Stimulated activated CD8-positive, alpha-beta memory T cell treated with anti-CD3 and anti-CD28 coated beads, Interleukin-7, amount 100 ng/mL, for 1 hour (primary cell): ENCODE measurements at places on chromosomes 12 and 14.
A peak's percentile ranks its signal among the peaks of the same experiment; 100 is the strongest.

DNA sequence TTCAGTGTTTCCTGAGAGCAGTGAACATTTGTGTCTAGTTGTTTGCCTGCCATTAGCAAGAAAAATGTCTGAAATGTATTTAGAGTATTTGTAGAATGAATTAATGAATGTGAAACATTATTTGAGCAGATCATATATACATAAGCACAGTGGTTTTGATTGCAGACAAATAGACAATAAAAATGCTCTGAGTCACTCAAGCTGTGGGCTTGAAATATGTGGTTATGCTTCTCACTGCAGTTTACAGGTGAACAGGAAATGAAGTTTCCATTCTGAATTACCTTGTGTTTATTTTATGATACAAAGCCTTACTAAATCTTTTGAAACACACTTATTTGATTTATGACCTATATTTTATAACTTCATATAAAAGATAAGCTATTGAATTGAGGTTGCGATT lies 827.7 kb downstream of the TMTC2 start:
- no peak for DNase-seq

- DNase-seq, result no peak
These were observed 33.2 kb upstream of the HELB start for GRCh38 chr12:66269142-66269541.

DNA sequence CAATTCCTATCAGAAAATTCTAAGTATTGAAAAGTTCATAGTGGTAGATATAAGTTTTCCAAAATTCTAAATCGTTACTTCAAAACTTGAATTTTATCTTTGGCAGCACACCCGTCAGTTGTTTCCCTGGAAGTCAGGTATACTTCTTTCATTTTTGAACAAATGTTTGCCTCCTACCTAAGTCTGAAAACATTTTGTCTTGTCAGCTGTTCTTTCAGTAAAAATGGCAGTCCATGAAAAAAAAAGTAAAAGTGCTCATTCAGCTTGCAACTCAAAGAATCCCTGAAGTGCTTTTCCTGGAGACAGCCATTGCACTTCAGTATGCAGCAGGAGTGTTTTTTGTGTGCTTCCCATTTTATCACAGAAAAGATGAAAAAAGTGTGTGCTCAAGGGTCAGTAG lies 130.1 kb upstream of the NEDD1 start:
- DNase-seq, result no peak

DNA sequence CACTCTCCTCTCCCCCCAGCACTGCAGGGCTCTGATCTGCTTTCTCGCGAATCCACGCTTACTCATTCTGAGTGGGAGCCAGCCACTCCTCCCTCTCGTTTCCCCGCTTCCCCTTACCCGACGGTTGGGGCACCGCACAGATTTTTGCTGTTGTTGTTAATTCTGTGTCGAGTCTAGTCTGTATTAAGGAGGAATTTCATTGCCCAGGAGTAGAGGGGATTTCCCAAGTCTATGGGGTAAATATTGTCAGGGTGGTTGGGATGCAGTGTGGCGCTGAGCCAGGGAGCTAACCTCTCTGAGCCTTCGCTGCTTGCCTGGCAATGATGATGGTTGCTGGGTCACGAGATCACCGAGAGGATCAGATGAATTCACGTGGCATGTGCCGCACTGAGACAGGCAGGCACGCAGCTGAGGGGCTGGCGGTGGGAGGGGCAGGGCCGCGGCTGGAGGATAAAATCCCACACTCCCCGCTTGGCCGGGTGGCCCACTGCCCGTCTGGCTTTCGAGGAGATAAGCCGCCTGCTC lies 18.5 kb downstream of the NCOR2 start:
- no peak for DNase-seq

GRCh38 chr14:22428700-22429291 lies 160.2 kb downstream of the DAD1 start:
- DNase-seq, result no peak

DNA sequence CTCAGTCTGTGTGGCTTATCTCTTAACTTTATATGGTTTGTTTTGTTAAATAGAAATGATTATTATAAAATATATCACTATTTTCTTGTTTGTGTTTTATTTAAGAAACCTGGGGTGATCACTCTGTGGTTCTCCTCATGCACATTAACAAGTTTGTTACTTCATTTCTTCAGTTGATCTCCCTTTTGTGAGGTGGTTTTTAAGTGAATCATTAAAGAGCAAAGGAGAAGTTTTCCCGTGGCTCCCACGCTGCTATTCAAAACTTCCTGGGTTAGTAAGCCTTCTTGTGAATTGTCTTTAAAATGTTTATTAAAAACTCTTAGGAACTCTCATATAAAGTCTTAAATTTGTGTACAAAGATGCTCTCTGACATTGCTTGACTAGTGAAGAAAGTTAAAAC lies 11.8 kb downstream of the ADIPOR2 start:
- no peak for DNase-seq

GRCh38 chr14:76324133-76324532 lies 51.8 kb upstream of the ESRRB start:
- DNase-seq, result no peak

DNA sequence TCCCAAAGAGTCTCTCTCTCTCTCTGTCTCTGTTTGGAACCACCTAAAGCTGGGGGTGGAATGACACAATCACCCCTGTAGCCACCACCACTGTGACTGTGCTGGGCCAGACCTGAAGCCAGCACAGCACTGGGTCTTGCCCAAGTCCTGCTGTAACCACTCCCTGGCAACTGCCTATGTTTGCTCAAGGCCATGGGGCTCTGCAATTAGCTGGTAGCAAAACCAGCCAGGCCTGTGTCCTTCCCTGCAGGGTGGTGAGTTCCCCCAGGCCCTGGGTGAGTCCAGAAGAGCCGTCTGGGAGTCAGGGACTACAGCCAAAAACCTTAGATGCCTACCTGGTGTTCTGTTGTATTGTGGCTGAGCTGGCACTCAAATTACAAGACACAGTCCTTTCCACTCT lies 50.8 kb downstream of the DGLUCY start:
- DNase-seq, result no peak

DNA sequence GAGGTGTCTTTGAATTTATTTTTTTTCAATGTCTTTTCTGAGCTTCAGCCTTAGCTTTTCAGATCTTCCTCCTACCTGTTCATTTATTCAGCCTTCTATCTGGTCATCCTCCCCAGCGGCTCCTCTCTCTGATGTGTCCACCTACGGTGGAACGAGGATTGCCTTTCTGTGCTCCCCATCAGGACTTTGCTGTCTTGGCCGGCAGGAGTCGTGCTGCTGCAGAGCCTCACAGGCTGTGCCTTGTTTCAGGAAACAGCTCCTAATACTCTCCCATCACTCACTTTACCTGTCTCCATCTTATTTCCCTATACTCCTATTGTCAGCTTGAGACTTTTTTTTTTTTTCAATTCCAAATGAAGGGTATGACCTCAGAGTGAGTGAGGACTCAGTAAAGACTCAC lies 76.9 kb downstream of the KICS2 start:
- DNase-seq, result no peak

DNA sequence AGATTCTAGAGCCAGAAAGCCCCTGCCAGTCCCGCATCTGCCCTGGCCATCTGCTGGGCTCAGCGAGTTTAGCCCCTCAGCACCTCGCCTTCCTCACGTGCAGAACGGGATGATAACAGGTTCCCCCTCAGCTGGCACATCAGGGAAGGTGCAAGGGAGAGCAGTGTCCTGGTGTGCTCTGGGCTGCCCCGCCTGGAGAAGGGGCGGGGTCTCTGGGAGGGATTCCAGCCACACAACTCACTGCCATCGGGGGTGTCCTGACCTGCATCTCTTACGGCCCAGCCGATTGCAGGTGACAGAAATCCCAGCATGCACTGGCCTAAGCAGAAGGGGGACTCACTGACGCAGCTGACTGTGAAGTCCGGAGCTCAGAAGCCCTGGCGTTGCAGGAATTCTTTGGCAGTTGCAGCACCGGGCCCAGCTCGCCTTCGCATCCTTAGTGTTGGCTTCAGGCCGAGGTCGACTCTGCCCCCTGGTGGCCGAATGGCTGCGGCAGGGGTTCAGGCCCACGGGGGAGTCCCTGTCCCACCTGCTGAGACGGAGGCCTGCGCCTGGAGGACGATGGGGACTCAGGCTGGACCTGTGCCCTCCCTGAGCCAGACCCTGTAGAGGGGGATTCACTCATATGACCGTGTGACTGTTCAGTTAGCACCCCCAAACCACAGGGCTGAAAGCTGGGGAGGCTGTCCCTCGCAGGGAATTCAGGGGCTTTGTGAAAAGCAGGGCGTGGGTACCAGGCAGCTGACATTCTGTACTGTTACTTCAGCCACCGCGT lies 178.6 kb downstream of the ADGRD1 start:
- DNase-seq, result peak; percentile 51

GRCh38 chr12:28500373-28501024 lies 310.2 kb downstream of the CCDC91 start:
- DNase-seq, result no peak

GRCh38 chr14:52583544-52583943 lies 30.9 kb downstream of the GPR137C start:
- no peak for DNase-seq

DNA sequence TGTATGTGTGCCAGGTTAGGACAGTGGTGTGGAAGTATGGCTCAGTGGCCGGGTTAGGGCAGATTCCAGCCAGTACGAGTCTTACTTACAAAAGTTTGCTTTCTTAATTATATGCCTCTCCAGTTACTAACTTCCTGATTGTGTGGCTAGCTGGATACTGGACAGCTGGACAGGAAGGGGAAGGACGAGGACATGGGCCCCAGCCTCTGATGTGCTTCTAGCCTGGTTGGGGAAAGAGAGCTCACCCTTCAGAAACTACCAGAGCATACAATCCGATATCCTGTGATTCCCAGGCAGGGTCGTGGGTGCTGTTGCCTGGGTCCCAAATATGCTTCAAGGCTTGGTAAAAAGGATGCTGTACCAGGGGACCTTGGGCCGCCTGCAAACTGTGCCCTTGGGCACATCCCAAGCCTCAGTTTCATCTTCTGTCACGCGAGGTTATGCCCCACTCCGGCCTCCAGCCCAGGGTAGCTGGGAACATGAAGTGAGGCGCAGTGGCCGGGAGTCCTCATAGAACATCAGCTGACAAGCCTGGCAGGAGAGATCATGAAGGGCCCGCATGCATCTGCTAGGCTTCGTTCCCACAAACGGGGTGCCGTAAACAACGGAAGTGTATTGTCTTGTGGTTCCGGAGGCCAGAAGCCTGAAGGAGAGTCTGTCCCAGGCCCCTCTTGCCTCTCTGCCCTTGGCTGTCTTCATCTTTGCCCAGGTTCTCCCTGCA lies 23.2 kb upstream of the RIN3 start:
- no peak for DNase-seq

- DNase-seq, result no peak
These were observed 34.6 kb downstream of the RERG start for GRCh38 chr12:15186597-15186996.

DNA sequence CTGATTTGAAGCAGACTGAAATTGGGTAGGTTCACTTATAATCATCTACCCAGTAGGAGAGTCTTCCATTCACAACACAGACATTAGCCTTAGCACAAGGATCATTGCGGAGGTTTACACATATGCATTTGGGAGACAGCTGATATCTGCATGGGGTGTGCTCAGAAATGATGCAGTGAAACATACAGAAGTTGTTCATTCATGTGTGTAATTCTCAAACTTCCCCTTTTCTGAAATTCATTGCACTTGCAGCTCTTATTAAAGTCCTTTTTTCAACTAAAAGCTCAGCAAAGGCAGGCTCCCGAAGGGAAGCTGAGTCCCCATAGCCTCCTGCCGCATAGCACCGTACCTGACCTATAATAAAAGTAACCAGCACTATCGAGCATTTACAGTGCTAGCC lies 218.3 kb upstream of the CRY1 start:
- DNase-seq, result no peak

GRCh38 chr14:38280081-38280480 lies 24.2 kb upstream of the CLEC14A start:
- DNase-seq, result no peak

DNA sequence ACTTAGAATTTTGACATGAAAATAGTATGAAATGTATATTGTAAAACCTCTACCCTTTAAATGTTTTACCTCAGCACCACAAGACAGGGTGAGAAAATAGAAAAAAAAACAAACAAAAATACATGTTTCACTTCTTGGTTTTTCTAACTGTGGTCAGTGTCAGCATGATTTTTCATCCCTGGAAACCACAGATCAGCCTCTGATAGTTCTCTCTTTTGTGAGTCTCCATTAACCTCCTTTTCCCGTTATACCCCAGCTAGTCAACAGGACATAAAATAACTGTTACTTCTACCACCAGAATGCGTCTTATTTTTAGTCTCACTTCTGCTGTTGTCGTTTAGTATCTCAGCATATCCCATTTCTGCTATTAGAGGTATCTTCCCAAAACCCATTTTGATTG lies 48.3 kb upstream of the KCNMB4 start:
- DNase-seq, result no peak

GRCh38 chr14:55062517-55063351 lies 11.3 kb downstream of the MAPK1IP1L start:
- no peak for DNase-seq
